ENCODE measurements at places on chromosomes 2 and 18.

- DNase-seq, result no peak
These were observed 81.1 kb upstream of the CD302 start for GRCh38 chr2:159879051-159879604.

- no peak for DNase-seq
These were observed 45.5 kb downstream of the TMEM37 start for GRCh38 chr2:119477113-119477505.

GRCh38 chr2:216942016-216942415 lies 82.2 kb upstream of the TNP1 start:
- DNase-seq, result no peak

DNA sequence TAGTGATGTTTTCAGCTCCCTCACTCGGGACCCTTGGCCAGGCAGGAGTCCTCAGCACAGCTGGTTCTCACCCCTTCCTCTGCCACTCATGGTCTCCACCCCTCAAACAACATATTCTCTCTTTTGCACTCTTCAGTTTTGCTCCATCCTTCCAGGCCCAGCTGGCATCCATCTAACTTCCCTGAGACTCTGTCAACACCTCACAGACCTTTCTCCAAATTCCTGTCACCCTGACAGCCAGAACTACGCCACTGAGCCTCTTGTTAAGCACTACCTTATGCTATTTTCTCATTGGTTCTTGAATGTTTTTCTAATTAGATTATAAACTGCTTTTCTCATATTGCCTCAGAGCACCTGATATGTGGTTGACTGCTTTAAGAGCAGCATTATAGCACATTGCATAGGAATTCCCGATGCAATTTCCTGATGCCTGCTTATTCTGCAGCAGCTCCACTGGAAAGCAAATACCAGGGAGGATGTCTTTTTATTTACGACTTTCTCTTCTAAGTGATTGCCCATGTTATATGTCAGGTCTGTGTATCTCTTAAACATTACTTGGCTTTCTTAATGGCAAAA lies 12.4 kb upstream of the INO80C start:
- DNase-seq, result no peak

GRCh38 chr2:70671092-70671675 lies 96.8 kb downstream of the ADD2 start:
- no peak for DNase-seq

DNA sequence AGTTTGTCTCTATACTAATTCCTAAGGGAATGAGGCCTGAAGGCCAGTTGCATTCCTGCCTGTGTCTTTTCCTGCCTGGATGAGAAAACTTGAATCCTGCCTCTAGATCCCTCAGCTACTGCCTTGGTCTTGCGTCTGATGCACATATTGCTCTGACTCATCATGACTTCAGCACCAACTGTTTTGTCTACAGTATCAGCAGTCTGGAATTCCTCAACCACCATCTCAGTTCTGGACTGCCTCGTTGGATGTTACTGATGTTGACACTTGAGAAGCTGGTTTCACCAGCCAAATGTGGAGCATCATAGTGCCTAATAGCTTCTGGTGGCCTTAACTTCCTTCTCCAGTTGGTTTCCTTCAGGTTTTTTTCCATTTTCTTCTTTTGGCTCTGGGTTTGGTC lies 211.0 kb downstream of the CTNNA2 start:
- no peak for DNase-seq

- DNase-seq, result no peak
These were observed 46.8 kb downstream of the CDH19 start for GRCh38 chr18:66557091-66557490.

DNA sequence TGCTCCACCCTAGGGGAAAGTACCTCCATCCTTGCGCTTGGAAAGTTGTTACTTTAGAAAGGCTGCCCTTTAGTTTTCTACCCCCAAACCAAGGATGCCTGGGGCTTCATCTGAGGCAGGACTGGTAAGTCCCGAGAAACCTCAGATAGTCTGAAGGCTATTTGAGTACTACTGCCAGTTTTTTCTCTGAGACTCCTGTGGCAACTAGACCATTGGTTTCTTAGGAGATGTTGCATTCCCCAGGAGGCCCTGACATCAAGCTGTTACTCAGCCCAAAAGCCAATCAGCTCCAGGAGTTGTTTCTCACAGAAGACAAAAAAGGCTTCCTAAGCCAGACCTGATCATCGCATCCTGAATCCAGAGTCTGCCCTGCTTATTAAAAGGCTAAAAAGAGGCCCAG lies 67.2 kb downstream of the COLEC12 start:
- DNase-seq, result no peak

DNA sequence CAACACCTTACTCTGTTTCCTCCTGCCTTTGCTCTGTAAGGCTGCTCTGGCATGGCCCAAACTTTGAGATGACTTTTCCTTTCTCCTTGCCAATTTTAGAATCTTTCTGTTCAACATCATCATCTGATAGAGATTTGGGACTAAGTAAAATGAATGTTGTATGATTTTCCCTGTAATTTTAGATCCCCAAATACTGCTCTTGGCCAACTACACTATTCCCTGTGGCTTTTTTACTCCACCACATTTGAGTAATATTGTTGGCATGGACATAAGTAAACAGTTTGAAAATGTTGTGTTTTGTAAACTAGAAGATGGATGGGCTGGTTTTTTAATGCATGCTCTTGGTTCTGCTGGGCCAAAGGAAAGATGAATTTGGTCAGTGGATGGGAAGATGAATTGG lies 12.1 kb downstream of the LTBP1 start:
- DNase-seq, result no peak

DNA sequence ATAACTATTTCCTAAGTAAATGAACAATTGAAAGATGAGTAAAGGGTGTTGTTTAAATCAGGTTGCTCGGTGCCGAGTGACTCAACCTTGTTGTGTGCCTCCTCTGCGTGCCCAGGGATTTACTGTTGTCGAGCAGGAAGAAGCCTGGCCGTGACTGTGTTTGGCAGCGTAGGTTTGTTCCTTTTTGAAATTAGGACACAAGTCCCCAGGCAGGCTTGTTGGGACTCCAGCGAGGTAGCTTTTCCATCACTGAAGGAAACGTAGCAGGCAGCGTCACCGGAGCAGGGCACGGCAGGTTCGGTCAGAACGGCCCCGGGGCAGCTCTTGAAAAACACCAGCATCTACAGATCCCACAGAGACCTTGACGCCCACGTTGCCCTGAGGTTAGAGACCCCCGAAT lies 48.6 kb downstream of the TMEM18 start:
- DNase-seq, result no peak

- no peak for DNase-seq
These were observed 208.5 kb upstream of the DTNA start for GRCh38 chr18:34501553-34501952.

GRCh38 chr18:50338715-50339114 lies 36.1 kb upstream of the SKA1 start:
- DNase-seq, result no peak

DNA sequence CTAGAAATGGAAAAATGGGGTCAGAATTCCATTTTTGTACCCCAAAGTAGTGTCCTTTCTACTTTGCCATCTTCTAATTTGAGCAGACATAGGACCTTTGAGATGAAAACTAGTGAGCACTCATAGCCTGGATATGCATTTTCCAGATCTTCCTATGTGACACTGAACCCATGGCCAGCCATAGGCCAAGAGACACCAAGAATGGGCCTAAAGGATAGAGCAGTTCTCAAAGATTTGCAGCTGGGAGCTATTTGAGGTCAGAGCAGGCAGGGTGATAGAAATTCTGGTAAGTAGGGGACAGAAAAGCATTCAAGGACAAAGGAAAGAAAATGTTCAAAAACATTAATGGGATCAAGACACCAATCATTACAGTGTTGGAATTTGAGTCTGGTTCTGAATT lies 332.8 kb downstream of the MYCN start:
- no peak for DNase-seq

DNA sequence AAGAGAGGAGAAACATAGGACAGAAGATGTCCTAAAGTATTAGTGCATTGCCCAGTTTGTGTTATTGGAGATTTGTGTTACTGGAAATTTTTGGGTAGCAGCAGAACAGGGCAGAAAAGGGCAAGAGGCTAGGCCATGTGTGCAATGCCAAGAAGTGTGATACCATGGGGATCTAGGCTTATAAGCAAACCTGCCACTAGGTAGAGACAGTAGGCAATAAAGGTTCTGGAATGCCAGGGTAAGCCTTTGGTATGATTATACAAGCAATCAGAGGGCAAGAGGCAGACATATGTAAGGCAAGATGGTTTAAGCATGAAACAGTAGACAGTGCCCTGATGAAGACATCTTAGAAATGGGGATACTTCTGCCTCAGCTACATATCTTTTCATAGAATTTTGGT lies 12.3 kb upstream of the CERS6 start:
- no peak for DNase-seq

DNA sequence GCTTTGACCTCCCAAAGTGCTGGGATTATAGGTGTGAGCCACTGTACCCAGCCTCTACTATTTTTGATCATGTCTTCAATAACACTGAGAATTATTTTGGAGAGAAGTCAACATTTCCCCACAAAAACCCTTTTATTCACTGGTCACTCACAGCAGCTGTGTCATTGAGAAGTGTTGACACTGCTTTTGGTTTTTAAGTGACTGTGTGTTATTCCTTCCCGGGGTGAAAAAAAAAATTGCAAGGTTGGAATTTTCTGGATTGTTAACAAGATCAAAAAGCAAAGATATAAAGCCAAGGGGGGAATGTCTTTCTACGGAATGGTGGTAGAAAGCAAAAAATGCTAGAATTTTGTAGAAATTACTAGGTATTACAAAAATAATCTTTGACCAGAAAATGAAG lies 61.5 kb downstream of the TANC1 start:
- DNase-seq, result no peak

GRCh38 chr2:238233625-238234024 lies 6.2 kb downstream of the HES6 start:
- no peak for DNase-seq

GRCh38 chr18:24185805-24186204 lies 46.9 kb downstream of the CABYR start:
- no peak for DNase-seq

- DNase-seq, result no peak
These were observed 28.3 kb downstream of the PKP4 start for GRCh38 chr2:158484892-158485556.

GRCh38 chr2:46239847-46240181 lies 57.4 kb upstream of the EPAS1 start:
- no peak for DNase-seq

DNA sequence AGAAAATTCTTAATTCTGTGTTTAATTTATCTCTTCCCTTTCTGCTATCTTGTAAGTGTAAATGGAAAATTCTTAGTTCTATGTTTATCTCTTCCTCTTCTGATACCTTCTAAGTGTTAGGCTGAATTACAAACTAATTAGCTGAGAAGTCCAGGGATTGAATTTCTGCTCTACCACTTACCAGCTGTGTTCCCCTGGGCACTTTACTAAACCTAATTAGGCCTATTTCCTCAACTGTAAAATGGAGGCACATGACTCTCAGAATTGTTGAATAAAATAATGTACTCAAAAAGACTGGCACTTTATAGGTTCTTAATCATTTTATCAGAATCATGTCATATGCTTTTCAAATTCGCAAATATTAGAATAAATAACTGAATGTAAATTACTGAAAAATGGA lies 146.3 kb downstream of the MAP2 start:
- DNase-seq, result no peak

DNA sequence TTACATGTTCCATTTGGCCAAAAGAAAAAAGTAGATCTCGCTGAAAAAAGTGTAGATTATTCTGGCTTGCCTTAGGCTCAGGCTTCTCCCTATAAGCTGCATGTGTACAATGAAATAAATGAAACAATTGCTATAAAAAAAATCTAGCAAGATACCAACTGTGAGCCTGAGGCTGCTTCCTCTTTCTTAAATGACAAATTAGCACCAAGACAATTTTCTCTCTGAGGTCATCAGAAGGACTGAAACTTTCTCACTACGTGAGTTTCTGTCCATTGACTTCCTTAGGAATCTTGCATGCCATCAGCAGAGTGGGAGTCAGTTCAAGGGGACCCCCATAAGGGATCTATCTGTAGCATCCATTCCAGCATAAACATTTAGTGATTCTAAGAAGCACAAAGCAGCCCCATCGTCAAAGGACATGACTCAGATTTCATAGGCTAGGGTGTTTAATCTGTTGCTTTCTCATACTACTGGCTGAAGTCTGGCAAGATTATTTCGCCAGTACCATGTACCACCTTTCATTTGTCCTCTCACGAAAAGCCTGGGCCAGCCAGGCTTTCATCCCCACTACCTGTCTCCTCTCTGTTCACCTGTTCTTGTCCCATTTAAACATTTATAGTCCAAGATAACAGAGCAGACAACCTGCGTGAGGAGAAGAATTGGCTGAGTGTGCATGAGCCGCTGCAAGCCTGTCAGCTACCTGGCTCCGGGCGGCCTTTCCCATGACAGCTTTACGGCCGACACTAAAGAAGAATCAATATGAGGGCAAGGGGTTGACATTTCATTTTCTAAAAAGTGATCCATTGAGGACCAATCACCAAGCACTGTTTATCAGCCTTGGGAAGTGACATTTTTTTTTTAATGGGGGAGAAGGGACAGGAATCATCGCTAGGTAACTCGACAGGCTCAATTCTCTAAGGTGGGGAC lies 120.0 kb downstream of the EPHA4 start:
- DNase-seq, result no peak

GRCh38 chr2:88197732-88198131 lies 27.6 kb downstream of the THNSL2 start:
- no peak for DNase-seq

Data from sciatic nerve (tissue), 2 donors.